ENCODE measurements at places on chromosomes 5 and 9.

GRCh38 chr9:21996858-21997257 is 2.3 kb downstream of the CDKN2B-AS1 start:
- H3K4me1 ChIP-seq, result peaks cover 5% of the 10 kb centered on the region
- no peaks in the 10 kb centered on the region for H3K36me3 ChIP-seq
- H3K27me3 ChIP-seq, result no peaks in the 10 kb centered on the region
- H3K4me3 ChIP-seq, result no peak overlapping the region
- no peak for DNase-seq

- no peaks in the 10 kb centered on the region for H3K27me3 ChIP-seq
- no peaks in the 10 kb centered on the region for H3K36me3 ChIP-seq
- DNase-seq, result no peak
- H3K27ac ChIP-seq, result no peak overlapping the region
- no peak overlapping the region for H3K4me3 ChIP-seq
Observed at GRCh38 chr9:123945532-123945931, 15.6 kb upstream of the DENND1A start.

DNA sequence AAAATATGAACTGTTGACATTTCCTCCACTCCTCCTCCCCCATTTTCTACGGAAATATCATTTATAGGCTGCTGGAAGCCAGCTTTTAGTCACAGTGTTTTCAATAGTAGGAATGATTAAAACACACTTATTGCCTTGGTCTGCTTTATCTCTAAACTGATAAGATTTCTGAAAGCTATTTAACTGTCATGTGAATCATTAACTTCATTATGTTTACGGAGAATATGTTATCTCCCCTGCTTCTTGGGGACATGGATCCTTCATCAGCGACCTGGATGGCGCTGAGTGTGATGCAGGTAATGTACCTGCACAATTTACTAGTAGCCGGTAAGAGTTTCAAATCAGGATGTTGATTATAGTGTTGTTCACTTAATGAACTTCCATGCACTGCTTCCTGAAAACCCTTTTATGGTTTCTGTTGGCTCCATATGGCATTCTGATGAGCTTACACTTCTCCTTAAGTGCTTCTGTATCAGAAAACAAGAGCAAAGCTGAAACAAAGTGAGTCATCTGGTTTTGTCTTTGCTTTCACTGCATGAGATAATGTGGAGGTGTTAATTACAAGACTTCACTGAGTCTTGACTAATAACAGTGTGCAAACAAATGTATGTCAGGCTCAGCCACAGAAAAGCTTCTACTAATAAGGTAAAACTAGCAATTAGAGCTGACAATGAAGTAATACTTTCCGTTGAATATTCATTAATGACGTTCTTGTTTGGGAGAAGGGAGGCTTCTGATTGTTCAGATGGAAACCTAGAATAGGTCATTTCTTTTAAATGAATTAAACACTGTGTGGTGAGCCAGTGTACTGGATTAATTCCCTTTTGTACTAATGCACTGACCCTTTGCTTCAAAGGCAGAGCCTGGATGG is 162.4 kb upstream of the ZNF608 start:
- no peaks in the 10 kb centered on the region for H3K27me3 ChIP-seq
- H3K27ac ChIP-seq, result no peak overlapping the region
- H3K4me3 ChIP-seq, result no peak overlapping the region
- DNase-seq, result no peak
- H3K36me3 ChIP-seq, result no peaks in the 10 kb centered on the region

- H3K4me1 ChIP-seq, result peaks cover 8% of the 10 kb centered on the region
- no peaks in the 10 kb centered on the region for H3K27me3 ChIP-seq
- no peak overlapping the region for H3K4me3 ChIP-seq
Observed at GRCh38 chr5:32332966-32333365, 20.2 kb upstream of the MTMR12 start.

DNA sequence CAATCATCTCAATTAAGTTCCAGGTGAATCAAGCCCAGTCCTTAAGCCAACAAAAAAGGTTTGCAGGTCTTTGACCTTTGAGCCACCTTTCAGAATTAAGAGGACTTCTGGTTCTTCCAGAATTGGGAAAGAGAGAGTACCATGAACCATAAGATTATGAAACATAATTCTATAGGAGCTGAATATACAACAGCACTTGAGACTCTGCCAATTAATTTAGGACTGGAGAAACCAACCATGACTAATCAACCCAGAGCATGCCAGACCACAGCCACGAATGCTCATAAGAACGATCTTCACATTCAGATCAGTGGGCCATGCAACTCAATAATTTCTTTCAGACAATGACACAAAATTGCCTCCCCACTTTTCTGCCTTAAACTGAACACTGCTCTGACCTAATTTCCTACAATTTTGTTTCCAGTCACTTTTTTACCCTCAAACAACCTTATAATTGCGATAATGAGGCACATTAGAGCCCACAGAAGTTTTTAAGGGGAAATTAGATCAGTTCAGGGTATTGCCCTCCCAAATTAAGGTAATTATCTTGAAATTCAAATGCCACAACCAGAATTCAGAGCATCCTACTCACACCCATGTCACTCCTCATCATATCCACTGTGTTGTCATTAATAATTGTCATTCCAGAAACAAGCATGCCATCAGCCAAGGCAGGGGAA is 213.4 kb downstream of the ATPSCKMT start:
- H3K27ac ChIP-seq, result no peak overlapping the region
- no peaks in the 10 kb centered on the region for H3K4me1 ChIP-seq
- H3K27me3 ChIP-seq, result no peaks in the 10 kb centered on the region
- no peak overlapping the region for H3K4me3 ChIP-seq
- DNase-seq, result no peak

GRCh38 chr9:7984692-7985091 is 185.1 kb upstream of the DMAC1 start:
- no peak for DNase-seq
- H3K36me3 ChIP-seq, result no peaks in the 10 kb centered on the region
- H3K4me1 ChIP-seq, result no peaks in the 10 kb centered on the region
- H3K27me3 ChIP-seq, result no peaks in the 10 kb centered on the region

GRCh38 chr5:94908889-94909480 is 290.5 kb downstream of the SLF1 start:
- H3K4me1 ChIP-seq, result no peaks in the 10 kb centered on the region
- H3K36me3 ChIP-seq, result no peaks in the 10 kb centered on the region
- no peak for DNase-seq
- H3K27ac ChIP-seq, result no peak overlapping the region
- H3K27me3 ChIP-seq, result no peaks in the 10 kb centered on the region

DNA sequence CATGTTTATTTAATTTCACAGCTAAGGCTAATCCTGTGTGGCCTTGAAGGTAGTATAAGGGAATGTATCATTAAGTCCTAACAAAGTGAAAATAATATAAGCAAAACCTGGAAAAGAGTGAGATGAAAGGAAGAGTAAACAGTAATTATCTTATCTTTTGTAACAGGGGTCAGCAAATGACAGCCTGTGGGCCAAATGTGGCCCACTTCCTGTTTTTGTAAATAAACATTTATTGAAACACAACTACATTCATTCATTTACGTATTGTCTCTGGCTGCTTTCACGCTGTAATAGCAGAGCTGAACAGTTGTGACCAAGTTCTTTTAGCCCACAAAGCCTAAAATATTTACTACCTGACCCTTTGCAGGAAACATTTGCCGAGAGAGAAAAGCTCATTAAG is 78.4 kb upstream of the HTR4 start:
- H3K4me1 ChIP-seq, result peaks cover 15% of the 10 kb centered on the region
- no peak overlapping the region for H3K27ac ChIP-seq
- no peaks in the 10 kb centered on the region for H3K27me3 ChIP-seq

- H3K4me1 ChIP-seq, result peaks cover 8% of the 10 kb centered on the region
- no peaks in the 10 kb centered on the region for H3K36me3 ChIP-seq
- DNase-seq, result no peak
- H3K4me3 ChIP-seq, result no peak overlapping the region
- H3K27me3 ChIP-seq, result no peaks in the 10 kb centered on the region
- H3K27ac ChIP-seq, result no peak overlapping the region
Observed at GRCh38 chr9:2601785-2602378, 19.7 kb upstream of the VLDLR start.
